ENCODE measurements at places on chromosomes 1 and 21. TPM values are rescaled to one million over a fixed set of nuclear protein-coding genes. Genes with fewer than 3 reads are reported as not detected.
A peak's percentile ranks its signal among the peaks of the same experiment; 100 is the strongest.

The SAMD11 gene
- total RNA-seq = not detected

The KANK4 gene
- total RNA-seq = 3.2 TPM

The ENAH gene
- 186 TPM for total RNA-seq

The SERTAD4 gene
- 0.29 TPM for total RNA-seq

The ADGRL2 gene
- total RNA-seq = 28.1 TPM

The ARHGAP30 gene
- 12.9 TPM for total RNA-seq

The IRF6 gene
- total RNA-seq = 64.8 TPM

The SLC45A3 gene
- total RNA-seq = 4.7 TPM

The CR1 gene
- total RNA-seq = 1.4 TPM

The SLAMF1 gene
- total RNA-seq = not detected

The NPR1 gene
- 6.6 TPM for total RNA-seq

The KRTAP10-12 gene
- not detected for total RNA-seq

The LSM10 gene
- total RNA-seq = 5.1 TPM

The TSPAN2 gene
- 2.6 TPM for total RNA-seq

The RXFP4 gene
- total RNA-seq = not detected

The RHBDL2 gene
- total RNA-seq = 24.9 TPM

The RGS8 gene
- not detected for total RNA-seq

The HES2 gene
- 231 TPM for total RNA-seq

The S100A14 gene
- 8.8 TPM for total RNA-seq

DNA sequence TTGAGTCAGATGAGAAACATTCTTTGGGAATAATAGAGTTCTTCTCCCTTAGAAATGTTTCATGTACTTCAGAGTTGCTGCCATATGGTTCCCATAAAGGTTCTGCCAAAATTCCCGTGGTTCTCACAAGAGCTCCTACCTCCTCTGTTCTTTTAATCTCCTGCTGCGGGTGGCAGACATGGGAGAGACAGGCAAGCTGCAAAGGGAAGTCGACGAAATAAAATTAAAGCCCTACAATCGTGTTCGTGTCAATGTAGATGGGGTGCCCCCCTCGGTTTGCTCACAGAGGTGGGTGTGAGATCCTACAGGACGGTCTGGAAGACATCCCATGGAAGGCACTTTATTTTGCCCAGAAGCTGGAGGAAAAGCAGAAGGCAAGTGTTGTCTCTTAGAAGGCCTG, 276.0 kb downstream of the RWDD3 start:
- DNase-seq = no peak

GRCh38 chr1:191320062-191320461, 838.2 kb upstream of the RGS18 start:
- DNase-seq = no peak

GRCh38 chr1:237164406-237165352, 122.7 kb downstream of the RYR2 start:
- no peak for DNase-seq

- no peak for DNase-seq
Measured at GRCh38 chr1:59394706-59395425, 98.0 kb downstream of the FGGY start.

GRCh38 chr1:48003741-48004531, 6.8 kb upstream of the TRABD2B start:
- DNase-seq = no peak

- no peak for DNase-seq
Measured at GRCh38 chr1:2404890-2405511, 7.4 kb downstream of the PEX10 start.

- no peak for DNase-seq
Measured at GRCh38 chr21:42677339-42678321, 24.2 kb downstream of the PDE9A start.

DNA sequence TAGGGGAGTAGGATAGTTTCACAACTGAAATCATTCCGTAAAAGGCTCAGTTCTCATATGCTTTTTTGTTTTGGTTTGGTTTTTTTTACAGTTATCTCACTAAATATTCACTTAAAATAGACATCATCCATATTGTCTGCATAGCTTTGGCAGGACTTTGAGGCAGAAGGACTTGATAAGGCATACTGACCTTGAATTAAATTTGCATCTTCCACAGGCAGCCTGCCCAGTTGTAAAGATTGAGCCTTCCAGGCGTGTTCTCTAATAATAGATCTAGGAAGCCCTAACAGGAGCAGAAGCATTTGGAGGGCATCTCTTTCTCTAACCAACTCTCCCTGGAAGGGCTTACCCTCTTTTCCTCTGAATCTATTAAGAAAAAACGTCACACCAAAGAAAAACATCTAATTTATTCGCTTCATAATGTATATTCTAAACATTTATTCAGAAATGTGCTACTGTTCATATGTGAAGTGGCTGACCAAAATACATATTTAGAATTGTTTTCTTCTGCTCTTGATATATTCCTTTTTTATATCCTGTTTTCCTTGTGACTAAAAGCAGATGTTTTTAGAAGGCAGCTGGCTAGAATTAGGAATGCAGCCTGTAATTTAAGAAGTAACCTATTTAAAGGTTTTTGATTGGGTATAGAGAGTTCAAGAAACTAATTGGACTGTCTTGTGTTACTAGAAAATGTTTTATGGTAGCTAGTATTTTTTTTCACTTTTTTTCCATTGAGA, 20.2 kb downstream of the DESI2 start:
- peak; percentile 78 for DNase-seq

GRCh38 chr1:232951605-232952004, 1.2 kb downstream of the NTPCR start:
- no peak for DNase-seq

DNA sequence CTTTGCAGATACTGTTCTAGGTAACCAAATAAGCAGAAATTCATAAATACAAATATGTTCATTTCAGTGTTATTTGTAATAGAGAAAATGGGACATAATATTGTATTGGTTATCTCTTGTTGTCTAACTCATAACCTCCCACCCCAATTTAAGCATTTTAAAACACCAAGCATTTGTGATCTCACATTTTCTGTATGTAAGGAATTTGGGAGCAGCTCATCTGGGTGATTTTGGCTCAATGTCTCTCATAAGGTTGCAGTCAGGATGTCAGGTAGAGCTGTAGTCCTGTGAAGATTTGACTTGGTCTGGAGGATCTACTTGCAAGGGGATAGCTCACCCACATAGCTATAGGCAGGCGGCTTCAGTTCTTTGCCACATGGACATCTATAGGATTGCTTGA, 29.5 kb downstream of the CEP350 start:
- DNase-seq = no peak

DNA sequence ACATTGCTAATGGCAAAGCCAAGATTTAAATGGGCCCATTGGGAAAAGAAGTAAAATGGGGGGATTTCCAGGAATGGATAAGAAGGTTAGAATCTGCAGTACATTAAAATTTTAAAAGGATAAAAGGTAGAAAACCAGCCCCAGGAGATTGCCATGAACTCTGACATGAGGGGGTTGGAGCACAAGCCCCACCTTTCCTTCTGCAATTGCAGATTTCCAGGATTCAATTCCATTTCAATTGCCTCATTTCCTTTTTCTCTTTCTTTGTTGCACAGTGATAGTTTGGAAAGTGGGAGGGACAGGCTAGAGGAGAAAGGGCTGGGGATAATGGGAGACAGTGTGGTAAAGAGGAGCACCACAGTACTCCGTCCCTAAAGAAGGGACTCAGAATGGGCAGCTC, 238.5 kb upstream of the RAB4A start:
- peak; percentile 54 for DNase-seq

DNA sequence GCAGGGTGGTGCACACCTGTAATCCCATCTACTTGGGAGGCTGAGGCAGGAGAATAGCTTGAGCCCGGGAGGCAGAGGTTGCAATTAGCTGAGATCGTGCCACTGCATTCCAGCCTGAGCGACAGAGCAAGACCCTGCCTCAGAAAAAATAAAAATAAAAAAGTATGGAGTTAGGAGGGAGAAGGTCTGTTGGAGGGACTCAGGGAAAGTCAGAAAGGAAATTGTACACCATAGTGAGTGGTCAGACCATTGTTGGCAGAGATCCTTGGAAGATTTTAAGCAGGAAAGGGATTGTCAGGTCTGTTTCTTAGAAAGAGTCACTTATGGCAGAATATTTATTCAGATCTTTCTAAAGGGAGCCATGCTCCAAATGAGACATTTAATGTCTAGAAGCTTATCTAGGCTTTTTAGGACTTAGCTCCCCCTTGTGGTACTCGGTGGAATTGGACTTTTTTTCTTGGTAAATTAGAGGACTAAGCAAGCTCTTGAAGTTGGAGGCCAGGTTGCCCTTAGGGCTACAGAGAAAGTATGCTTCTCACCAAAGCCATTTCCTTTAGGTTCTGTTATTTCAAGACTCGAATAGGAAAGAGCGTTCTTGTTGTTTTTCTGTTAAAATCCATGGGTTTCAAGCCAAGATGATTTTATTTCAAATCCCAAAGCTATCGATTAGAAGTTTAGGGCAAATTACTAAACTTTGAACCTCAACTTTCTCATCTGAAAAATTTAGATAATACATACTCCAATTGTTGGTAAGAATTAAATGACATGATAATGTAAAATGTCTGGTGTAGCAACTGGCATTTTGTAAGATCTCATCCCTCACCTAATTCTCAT, 16.5 kb downstream of the MIA3 start:
- DNase-seq = peak; percentile 67

GRCh38 chr1:27956761-27957160, 3.0 kb upstream of the XKR8 start:
- DNase-seq = no peak

GRCh38 chr1:27253596-27253995, 19.2 kb downstream of the WDTC1 start:
- no peak for DNase-seq

- DNase-seq = no peak
Measured at GRCh38 chr1:107378426-107378825, 237.6 kb downstream of the NTNG1 start.

DNA sequence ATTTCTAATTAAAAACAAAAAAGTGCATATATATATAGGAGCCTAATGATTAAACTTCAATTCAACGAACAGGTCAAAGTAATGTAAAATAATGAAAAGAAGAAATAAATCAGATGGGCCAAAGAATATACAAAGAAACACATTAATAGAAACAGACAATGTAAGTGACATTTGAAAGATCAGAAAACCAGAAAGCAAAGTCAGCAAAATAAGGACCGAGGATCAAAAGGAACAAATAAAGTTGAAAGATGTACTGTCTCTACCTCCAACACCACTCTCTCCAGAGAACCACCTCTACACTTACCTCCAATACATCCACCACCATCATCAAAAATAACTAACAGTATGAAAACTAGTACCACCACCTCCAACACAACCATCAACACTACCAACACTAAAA, 1226.3 kb upstream of the NCAM2 start:
- DNase-seq = no peak

GRCh38 chr1:214305164-214305751, 24.3 kb downstream of the SMYD2 start:
- no peak for DNase-seq

- DNase-seq = no peak
Measured at GRCh38 chr1:99944192-99944591, 25.6 kb upstream of the SLC35A3 start.

GRCh38 chr21:42503711-42504110, 7.7 kb upstream of the RSPH1 start:
- no peak for DNase-seq

- DNase-seq = no peak
Measured at GRCh38 chr1:7644086-7644485, 127.0 kb upstream of the VAMP3 start.

GRCh38 chr1:228500143-228500734, 13.1 kb downstream of the RNF187 start:
- DNase-seq = no peak

All from stomach (tissue), 19 donors.